ENCODE measurements at places on chromosomes 12 and 14. TPM values are rescaled to one million over a fixed set of nuclear protein-coding genes. Genes with fewer than 3 reads are reported as not detected.

DNA sequence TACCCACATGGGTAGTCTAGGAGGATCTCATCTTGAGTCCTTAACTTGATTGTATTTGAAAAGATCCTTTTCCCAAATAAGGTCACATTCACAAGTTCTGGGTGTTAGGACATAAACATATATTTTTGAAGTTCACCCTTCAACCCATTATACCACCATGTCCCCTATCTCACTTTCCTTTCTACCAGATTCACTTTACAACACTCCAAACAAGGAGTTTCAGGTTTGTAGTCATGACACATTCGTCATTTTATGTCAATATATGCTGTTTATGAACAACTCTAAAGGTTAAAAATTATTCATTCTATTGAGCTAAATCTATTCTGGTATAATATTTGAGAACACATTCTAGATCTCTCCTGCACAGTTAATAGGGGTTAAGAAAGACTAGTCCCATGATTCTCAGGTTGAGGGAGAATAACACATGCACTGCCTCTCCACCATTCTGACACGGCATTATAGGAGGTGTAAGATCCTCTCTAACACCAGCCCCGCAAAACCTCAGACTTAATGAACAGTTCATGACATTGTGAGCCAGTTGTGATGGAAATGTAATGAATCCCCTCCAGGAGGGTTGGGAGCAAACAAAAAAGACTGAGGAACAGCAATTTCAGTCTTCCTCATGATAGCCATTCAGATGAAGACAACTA lies 72.0 kb upstream of the PSMA6 start:
- DNase-seq, result no peak

GRCh38 chr14:66043921-66044320 lies 442.2 kb upstream of the CCDC196 start:
- no peak for DNase-seq

HSP90B1 gene
- 662 TPM for total RNA-seq

DNA sequence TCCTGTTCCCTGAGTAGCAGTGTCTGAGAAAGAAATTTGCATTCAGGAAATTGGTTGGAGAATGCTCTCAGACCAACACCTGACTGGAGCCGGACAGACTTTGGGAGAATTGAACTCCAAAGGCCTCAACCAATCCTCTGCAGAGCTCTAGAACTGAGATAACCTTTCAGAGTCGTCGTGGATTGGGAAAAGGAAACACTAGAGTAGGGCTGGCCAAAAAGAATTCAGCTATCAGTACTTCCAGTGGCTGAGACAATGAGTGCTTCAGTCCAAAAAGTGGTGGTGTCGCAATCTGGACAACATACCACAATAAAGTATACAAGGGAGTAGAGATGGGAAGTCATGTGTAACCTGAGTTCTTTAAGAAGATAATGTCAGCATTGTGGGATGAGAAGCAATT lies 377.1 kb downstream of the SLC16A7 start:
- no peak for DNase-seq

- DNase-seq, result no peak
Observed at GRCh38 chr12:52037248-52037861, 13.9 kb upstream of the NR4A1 start.

- DNase-seq, result no peak
Observed at GRCh38 chr12:131352296-131352900, 358.5 kb upstream of the SFSWAP start.

- no peak for DNase-seq
Observed at GRCh38 chr12:128702371-128702770, 121.4 kb downstream of the SLC15A4 start.

GRCh38 chr12:104134882-104135281 lies 3.1 kb downstream of the NFYB start:
- DNase-seq, result no peak

DNA sequence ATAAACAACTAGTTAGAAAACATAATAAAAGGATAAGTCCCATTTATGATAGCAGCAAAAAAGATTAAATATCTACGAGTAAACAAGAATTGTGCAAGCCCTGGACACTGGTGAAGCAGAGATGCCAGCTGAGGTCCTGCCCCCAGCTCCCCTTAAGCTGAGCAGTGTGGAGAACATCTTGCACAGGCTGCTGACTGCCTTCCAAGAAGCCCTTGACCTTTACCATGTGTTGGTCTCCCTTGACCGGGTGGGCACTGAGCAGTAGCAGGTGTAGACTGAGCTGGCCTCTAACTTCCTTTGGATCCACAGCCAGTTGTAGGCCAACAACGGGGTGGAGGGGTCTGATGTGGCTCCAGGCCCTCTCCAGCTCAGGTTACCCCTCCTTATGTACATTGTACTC lies 47.7 kb upstream of the PAPLN start:
- no peak for DNase-seq

MYF6 gene
- total RNA-seq, result not detected

- peak; percentile 56 for DNase-seq
Observed at GRCh38 chr12:49121047-49121696, 10.0 kb downstream of the TUBA1B start.

DNA sequence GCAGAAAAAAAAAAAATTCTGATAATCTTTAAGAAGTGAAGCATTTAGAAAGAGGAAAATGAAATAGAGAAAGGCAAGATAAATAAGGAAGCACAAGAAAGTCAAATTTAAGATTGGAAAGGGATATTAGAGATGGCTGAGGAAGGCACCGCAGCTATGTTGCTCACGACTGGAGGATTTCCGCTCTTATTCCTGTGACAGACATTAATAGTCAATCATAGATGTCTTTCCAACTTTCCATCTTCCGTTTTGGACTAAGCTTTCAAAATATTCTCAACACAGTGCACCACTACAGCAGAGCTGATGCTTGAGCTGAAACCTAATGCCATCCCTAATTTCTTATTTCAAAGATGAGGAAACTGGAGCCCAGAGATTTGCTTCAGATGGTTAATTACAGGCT lies 290.6 kb downstream of the FOXN3 start:
- DNase-seq, result no peak

SUDS3 gene
- total RNA-seq, result 51.8 TPM

KLRF1 gene
- total RNA-seq, result 0.61 TPM

GRCh38 chr12:92943482-92944250 lies 14.6 kb upstream of the EEA1 start:
- DNase-seq, result no peak

GRCh38 chr14:94773061-94773648 lies 3.2 kb upstream of the GSC start:
- DNase-seq, result no peak

- no peak for DNase-seq
Observed at GRCh38 chr12:111259231-111259630, 109.7 kb downstream of the PHETA1 start.

ACOT2 gene
- 24.3 TPM for total RNA-seq

- DNase-seq, result no peak
Observed at GRCh38 chr12:57902478-57902969, 38.8 kb upstream of the ATP23 start.

DNA sequence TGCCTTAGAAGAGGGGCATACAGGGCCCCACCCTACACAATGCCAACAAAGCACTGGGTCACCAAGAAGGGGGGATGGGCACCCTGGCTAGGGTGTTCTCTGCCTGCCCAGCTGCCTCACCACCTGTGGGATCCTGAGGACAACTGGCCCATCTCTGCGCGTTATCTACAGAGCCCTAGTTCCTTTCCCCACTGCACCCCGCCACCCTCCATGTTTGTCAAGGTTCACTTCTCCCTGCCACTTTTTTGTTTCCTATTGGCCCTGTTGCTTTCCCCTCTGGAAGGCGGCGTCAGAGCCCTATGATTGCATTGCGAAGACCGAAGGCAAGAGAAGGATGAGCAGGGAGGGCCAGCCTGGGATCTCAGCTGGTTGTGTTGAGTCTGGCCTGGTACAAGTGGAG lies 1.6 kb downstream of the SLC48A1 start:
- DNase-seq, result no peak

CD27 gene
- 1.9 TPM for total RNA-seq

DNA sequence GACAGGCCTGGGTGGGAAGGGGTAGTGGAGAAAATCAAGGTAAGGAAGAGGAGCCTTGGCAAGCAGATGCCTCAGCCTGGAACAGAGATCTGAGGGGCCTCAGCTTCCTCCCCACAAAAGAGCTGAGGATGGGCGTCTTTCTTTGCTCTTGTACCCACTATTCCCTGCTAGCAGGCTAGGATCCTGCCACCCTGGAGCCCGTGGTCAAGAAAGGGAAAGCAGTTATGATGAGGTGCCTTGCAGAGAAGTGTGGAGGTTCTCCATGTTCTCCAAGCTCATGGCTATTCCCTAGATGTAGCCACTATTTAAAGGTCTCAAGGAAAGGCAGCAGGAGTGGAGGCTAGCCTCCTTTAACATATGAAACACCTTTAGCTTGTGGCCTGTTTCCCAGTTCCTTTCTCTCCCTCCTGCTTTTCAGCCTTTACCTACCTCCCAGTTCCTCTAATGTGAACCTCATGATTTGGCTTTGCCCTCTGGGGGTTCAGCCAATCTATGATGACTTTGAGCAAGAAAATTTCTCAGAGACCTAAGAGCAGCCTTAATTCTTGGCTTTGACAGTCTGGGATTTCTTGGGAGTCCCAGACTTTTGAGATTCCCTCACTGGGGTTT lies 1.1 kb downstream of the IKZF4 start:
- DNase-seq, result no peak

- DNase-seq, result no peak
Observed at GRCh38 chr14:61551384-61551783, 143.9 kb upstream of the HIF1A start.

DNA sequence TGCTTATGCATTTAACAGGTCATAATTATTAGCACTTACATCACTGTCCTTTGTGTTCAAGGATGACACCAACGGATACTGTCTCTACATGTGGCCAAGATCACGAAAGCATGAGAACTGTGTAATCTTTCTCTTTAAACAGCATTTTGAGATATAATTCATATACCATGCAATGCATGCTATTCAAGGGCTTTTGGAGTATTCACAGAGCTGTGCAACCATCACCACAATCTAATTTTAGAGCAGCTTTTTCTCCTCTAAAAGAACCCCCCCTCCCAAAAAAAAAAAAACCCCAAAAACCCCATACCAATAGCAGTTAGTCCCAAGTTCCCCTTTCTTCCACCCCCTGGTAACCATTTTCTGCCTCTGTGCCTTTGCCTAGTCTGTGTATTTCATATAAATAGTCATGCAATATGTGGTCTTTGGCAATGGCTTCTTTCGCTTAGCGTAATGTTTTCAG lies 60.6 kb downstream of the SPRING1 start:
- no peak for DNase-seq

BAZ1A gene
- 30.6 TPM for total RNA-seq

GPD1 gene
- 3.4 TPM for total RNA-seq

- no peak for DNase-seq
Observed at GRCh38 chr12:12673296-12673695, 22.7 kb downstream of the GPR19 start.

DNA sequence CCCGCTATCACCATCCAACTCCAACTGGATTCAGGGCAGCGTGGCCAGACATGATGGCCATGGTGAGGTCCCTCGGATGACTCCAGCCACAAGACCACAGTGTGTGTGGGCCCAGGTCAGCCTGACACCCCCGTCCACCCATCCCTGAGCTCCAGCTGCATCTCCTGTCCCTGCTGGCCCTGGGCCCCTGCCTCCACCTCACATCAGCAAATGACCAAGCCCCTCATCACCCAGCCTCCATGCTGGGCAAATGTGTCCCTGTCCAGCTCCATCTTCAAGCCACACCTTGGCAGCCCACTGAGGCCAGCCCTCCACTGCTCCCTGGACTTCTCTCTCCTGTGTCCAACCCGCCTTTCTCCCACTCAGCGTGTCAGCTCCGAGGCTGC lies 3.2 kb downstream of the GPR132 start:
- DNase-seq, result no peak

GPR84 gene
- total RNA-seq, result 0.21 TPM

- peak; percentile 89 for DNase-seq
Observed at GRCh38 chr12:118052324-118053070, 8.5 kb downstream of the WSB2 start.

GRCh38 chr12:74317078-74317601 lies 220.5 kb upstream of the ATXN7L3B start:
- no peak for DNase-seq

DNA sequence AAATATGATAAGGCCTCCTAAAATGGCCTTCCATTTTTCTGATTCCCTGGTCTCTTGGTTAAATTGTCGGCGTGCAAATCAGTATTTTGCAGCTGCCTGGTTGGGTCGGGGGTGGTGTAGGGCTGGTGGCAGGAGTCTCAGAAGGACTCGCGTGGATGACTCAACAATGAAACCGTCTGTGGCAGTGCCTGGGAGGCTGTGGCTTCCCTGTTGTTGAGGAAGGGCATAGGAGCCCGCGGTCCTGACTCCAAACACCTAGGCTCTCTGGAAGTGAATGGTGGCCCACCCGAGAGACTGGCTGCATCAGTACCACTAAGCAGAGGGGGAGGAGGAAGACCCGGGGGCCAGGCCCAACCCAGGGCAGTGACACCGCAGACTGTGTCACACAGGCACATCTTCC lies 207.9 kb downstream of the TTC7B start:
- DNase-seq, result no peak

GRCh38 chr12:130970165-130970907 lies 16.6 kb downstream of the ADGRD1 start:
- DNase-seq, result no peak

PFKM gene
- 39.2 TPM for total RNA-seq

DNA sequence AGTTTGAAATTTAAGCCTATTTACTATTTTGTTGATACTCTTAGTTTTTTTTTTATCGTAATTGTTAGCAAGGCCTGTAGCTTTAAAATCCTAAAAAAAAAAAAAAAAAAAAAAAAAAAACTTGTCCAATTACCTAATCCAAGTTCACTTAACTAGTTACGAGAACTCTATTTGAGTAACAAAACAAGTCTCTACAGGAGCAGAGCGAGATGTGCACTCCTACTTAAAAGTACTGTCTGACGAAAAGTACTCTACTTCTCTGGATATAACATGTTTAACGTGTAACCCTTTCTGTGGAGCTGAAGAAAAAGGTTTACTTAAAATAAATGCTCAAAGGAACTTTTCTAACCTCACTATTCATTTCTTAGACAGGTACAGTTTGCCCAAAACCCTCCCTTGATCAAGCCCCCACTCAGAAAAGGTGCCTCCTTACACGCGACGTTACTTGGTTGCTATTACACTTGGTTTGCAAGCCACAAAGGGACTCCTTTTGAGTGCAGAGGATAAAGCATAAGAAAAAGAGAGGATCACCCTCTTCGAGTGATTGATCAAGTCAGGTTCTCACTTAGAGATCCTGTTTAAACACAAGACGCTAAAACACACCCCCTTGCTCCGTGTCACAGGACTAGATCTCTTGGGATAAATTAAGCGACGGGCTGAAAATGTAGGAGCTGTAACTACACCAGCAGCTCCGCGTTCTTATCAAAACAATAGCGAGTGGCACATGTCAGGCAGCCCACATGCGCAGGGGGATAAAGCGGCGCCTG lies 2.2 kb downstream of the BAZ1A start:
- peak; percentile 27 for DNase-seq

CD163 gene
- 25.3 TPM for total RNA-seq
